GM12878 (cell line): ENCODE measurements at places on chromosomes 2 and 18. TPM values are rescaled to one million over a fixed set of nuclear protein-coding genes. Genes with fewer than 3 reads are reported as not detected.

DNA sequence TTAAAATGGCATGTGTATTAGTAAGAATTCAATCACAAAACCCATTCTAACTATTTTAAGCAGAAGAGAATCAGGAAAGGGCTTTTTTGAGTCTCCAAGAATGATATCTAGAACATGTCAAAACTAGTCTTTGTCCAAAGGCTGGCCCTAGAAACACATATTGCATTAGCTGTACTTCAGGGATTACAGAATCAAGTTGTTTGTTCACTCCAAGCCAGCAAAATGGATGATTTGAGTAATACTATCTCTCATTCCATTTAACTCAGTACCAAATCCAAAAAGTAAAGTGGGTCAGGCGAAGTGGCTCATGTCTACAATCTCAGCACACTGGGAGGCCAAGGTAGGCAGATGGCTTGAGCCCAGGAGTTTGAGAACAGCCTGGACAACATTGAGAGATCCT lies 41.3 kb downstream of the ATF2 start:
- no peak overlapping the region for H3K27ac ChIP-seq
- H3K4me3 ChIP-seq = no peak overlapping the region
- no peak for DNase-seq
- H3K27me3 ChIP-seq = no peaks in the 10 kb centered on the region

GRCh38 chr2:149653831-149654445 lies 66.4 kb upstream of the MMADHC start:
- no peaks in the 10 kb centered on the region for H3K36me3 ChIP-seq
- no peak for DNase-seq
- H3K4me3 ChIP-seq = no peak overlapping the region
- H3K27ac ChIP-seq = no peak overlapping the region
- no peaks in the 10 kb centered on the region for H3K27me3 ChIP-seq
- H3K4me1 ChIP-seq = no peaks in the 10 kb centered on the region

DNA sequence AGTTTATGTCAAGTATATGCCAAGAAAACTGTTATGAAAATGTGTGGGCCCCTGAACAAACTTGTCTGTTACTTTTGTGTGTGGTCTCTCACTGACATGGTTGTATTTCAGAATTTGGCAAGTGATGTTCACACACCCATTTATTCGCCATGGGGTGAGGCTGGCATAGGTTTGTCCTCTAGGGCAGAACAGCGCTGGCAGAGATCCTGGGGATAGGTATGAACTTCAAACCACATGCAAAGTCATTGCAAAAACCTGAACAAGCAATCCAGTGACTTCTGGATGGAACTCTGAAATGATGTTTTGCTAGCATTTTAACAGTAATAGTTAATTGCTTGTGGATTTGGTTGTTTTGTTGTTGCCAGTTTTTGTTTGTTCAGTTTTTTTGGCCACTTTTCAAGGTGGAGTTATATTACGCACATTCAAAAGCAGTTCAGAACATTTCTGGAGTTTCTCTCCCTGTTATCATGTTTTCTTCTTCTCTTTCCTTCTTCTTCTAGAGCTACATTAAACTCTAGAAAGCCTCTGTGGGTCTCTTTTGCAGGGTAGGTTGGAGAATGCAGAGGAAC lies 78.5 kb downstream of the MDH1 start:
- H3K27ac ChIP-seq = no peak overlapping the region
- H3K27me3 ChIP-seq = no peaks in the 10 kb centered on the region
- no peak for DNase-seq
- H3K4me3 ChIP-seq = no peak overlapping the region

- H3K36me3 ChIP-seq = no peaks in the 10 kb centered on the region
- DNase-seq = no peak
- no peak within 1 kb of the TSS for H3K4me3 ChIP-seq
- no peaks in the 10 kb centered on the region for H3K4me1 ChIP-seq
- no peak within 1 kb of the TSS for H3K27ac ChIP-seq
- peaks cover 25% of the 10 kb centered on the region for H3K27me3 ChIP-seq
Observed at GRCh38 chr2:120735746-120736170, at the start of gene GLI2. Gene GLI2 (plus strand): TSS chr2:120735868. CDS start chr2:120797321, 61,453 bp downstream.

- no peaks in the 10 kb centered on the region for H3K27me3 ChIP-seq
- no peaks in the 10 kb centered on the region for H3K4me1 ChIP-seq
- H3K27ac ChIP-seq = no peak overlapping the region
- no peaks in the 10 kb centered on the region for H3K36me3 ChIP-seq
- H3K4me3 ChIP-seq = no peak overlapping the region
Observed at GRCh38 chr2:71720283-71720560, 266.9 kb downstream of the DYSF start.

DNA sequence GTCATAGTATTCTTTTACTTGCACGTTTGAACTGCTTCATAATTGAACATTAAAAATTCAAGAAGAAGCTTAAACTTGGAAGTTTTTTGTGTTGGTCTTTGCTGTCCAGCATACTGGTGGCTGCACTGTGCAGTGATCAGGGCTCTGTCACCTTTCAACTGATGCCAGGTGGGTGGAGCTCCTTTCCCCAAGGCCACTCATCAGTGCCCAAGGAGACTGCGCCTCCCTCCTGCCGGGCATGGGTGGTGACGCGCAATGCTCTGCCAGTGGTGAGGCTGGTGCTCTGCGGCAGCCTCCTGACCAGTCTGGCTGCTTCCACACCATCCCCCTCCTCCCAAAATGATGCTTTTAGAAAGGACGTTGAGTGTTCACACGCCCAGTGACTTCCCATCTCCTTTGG lies 16.0 kb upstream of the LDLRAD4 start:
- DNase-seq = no peak
- no peaks in the 10 kb centered on the region for H3K36me3 ChIP-seq
- H3K27me3 ChIP-seq = no peaks in the 10 kb centered on the region
- H3K4me3 ChIP-seq = no peak overlapping the region

GRCh38 chr2:174058026-174058425 lies 92.9 kb upstream of the SP3 start:
- DNase-seq = no peak
- no peaks in the 10 kb centered on the region for H3K27me3 ChIP-seq
- H3K36me3 ChIP-seq = no peaks in the 10 kb centered on the region

DNA sequence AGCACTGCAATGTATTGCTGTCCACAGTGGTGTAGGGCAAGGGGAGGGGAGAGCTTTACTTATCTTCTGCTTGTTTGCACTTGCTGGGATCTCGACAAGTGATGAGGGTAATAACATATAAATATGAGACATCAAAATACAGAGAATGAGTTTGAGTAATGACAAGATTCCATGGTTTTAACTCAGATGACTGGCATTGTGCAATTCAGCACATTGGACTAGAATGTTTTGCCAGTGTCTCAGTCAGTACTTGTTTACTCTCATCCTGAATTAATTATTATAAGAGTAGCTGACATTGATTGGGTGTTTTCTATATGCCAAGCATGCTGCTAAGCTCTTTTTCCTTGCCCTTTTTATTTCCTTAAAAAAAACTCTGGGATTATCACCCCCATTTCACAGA lies 306.7 kb upstream of the MMADHC start:
- H3K36me3 ChIP-seq = no peaks in the 10 kb centered on the region
- no peaks in the 10 kb centered on the region for H3K4me1 ChIP-seq
- no peak for DNase-seq

DNA sequence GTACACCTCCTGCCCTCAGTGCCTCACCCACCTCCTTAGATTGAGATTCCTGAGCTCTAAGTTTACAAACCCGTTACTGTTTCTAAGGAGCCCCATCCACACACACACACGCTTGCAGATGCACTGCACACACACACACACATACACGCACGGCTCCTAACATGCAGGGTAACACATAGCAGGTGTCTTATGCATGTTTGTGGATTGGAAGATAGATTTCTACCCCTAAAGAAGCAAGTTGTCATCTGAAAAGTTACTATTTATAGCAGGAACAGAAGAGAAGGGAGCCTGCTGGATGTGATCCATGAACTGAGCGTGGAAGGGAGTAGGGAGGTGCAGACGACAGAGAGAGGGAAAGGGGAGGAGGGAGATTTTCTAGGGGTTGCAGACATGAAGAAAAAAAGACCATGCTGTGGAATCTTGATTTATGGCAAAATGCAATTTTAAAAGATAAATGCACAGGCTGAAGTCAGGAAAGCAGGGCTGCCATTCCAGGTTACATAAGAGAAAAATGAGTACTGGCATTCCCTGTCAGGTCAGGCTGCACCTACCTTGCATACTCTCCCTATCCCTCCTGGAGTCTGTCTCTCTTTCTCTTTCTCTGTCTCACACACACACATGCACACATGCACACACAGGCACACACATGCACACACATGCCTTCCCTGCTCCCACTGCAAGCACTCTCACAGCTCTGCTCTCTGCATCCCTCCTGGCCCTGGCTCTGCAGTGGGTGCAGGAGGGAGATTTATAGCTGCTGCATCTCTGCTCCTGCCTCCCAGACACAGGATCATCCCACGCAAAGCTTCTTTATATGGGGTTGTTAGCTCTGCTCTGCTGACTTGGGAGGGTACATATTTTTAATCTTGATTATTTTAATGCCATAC lies 192.6 kb upstream of the MYT1L start:
- DNase-seq = no peak
- no peaks in the 10 kb centered on the region for H3K36me3 ChIP-seq
- no peaks in the 10 kb centered on the region; the same call in 1 of the 2 replicates for H3K27me3 ChIP-seq

DNA sequence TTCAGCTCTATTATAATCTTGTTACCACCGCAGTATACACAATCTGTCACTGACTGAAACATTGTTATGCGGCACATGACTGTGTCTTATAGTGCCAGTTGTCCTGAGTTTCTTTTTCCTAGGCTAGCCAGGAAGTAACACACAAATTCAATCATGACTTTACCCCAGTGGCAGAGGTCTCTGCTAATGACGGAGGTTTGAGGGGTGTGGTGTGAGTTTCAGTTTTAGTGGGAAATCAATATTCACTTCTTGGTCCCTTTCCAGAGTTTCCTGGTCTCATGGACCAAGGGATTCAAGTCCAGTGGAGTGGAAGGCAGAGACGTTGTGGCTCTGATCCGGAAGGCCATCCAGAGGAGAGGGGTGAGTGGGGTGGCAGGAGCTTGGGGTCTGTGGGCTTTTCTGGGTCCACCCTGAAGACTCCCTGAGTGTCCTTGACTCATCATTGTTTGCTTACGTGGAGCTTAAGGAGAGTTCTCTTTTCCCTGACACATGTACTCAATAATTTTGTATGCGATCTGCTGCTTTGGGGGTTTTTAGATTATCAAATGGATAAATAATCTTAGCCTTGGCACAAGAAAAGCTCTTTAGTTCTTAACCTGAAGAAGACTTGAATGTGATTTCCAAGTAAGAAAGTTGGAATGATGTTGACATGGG lies 39.2 kb downstream of the HK2 start:
- DNase-seq = no peak
- H3K36me3 ChIP-seq = peaks cover 25% of the 10 kb centered on the region
- H3K27me3 ChIP-seq = no peaks in the 10 kb centered on the region
- H3K27ac ChIP-seq = no peak overlapping the region
- no peaks in the 10 kb centered on the region for H3K4me1 ChIP-seq
- H3K4me3 ChIP-seq = no peak overlapping the region

DNA sequence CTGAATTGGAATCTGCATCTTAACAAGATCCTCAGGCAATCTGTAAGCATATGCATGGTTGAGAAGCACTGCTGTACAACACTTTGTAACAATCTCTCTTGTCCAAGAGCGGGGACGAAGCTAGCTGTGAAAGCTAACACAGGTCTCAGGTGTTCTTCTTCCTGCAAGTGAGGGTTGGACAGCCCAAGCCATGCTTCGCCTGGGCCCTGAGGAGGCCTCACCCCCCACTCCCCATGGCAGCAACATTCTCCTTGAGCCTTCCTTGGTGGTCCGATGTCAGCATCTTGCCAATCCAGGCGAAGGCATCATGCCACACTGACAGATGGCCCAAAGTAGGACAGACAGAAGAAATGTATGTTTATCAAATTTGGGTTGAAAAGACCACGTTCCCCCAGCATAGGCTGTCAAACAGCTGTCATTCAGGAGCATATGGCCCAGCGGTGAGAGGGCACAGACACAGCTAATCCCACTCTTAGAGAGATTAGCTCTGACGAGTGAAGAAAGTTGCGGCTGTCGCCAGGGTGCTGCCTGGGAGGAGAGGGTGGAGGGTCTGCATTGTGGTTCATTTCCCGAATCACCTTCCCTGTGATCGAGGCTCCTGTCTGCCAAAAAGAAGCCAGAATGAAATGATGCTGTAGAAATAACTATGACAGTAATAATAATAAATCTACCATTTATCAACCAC lies 344.7 kb downstream of the MYCN start:
- no peak for DNase-seq
- no peak overlapping the region for H3K4me3 ChIP-seq
- H3K4me1 ChIP-seq = no peaks in the 10 kb centered on the region
- no peaks in the 10 kb centered on the region; the same call in 1 of the 2 replicates for H3K27me3 ChIP-seq
- no peaks in the 10 kb centered on the region for H3K36me3 ChIP-seq

- H3K4me1 ChIP-seq = no peaks in the 10 kb centered on the region
- no peaks in the 10 kb centered on the region for H3K27me3 ChIP-seq
- DNase-seq = no peak
- no peak overlapping the region for H3K27ac ChIP-seq
- no peaks in the 10 kb centered on the region for H3K36me3 ChIP-seq
Observed at GRCh38 chr2:85945586-85945985, 56.8 kb upstream of the ST3GAL5 start.

GRCh38 chr18:77360315-77361190 lies 110.9 kb downstream of the GALR1 start:
- no peaks in the 10 kb centered on the region for H3K36me3 ChIP-seq
- DNase-seq = no peak
- no peaks in the 10 kb centered on the region for H3K4me1 ChIP-seq
- no peak overlapping the region for H3K4me3 ChIP-seq
- no peak overlapping the region for H3K27ac ChIP-seq
- H3K27me3 ChIP-seq = no peaks in the 10 kb centered on the region

DNA sequence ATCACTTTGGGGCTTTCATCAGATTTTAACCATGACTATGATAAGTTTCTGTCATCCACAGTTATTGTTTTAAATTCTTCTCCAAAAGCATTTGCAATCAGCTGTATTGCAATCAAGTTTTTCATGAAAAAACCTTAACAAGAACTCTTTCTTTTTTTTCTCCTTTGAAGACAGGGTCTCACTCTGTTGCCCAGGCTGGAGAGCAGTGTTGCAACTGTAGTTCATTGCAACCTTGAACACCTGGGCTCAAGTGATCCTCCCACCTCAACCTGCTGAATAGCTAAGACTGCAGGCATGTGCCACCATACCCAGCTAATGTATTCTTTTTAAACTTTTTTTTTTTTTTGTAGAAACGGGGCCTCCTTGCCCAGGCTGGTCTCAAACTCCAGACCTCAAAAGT lies 45.5 kb upstream of the C2orf66 start:
- H3K36me3 ChIP-seq = no peaks in the 10 kb centered on the region
- no peak overlapping the region for H3K4me3 ChIP-seq
- H3K27me3 ChIP-seq = no peaks in the 10 kb centered on the region
- no peak for DNase-seq
- H3K4me1 ChIP-seq = 0 out of 2 replicates have a peak, but pooled peaks cover 2% of the 10 kb centered on the region

DNA sequence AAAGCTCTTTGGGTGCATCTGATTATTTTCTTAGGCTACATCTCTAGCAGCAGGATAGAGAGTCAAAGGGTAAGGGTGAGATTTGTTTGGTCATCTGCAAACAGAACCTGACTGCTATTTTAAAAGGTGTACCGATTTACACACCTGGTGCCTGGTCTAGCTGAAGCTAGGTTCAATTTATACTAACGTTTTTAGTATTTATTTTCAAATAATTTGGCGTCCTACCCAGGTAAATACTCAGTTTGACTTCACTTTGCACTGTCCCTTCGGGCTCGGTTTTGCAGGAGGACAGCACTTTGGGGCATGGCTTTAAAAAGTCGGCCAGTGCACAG lies 683 bp downstream of the PTRHD1 start:
- H3K36me3 ChIP-seq = no peaks in the 10 kb centered on the region
- H3K27ac ChIP-seq = peak overlapping the region; percentile 98
- peak overlapping the region; percentile 97 for H3K4me3 ChIP-seq
- no peaks in the 10 kb centered on the region for H3K27me3 ChIP-seq
- DNase-seq = no peak

The AFF3 gene
- 4.1 and 4.3 TPM in 2 replicates for total RNA-seq

The LIPG gene
- total RNA-seq = 0.18 and 0.19 TPM in 2 replicates

The ARHGAP28 gene
- total RNA-seq = not detected in 2 replicates

The UGT1A3 gene
- not detected in 2 replicates for total RNA-seq

The RTTN gene
- 22.4 and 22.5 TPM in 2 replicates for total RNA-seq

The FAM161A gene
- total RNA-seq = 6.9 and 7.0 TPM in 2 replicates

The C1GALT1C1L gene
- total RNA-seq = not detected in 2 replicates

The SERPINB12 gene
- total RNA-seq = not detected in 2 replicates
